ENCODE measurements at places on chromosomes 4 and X.

DNA sequence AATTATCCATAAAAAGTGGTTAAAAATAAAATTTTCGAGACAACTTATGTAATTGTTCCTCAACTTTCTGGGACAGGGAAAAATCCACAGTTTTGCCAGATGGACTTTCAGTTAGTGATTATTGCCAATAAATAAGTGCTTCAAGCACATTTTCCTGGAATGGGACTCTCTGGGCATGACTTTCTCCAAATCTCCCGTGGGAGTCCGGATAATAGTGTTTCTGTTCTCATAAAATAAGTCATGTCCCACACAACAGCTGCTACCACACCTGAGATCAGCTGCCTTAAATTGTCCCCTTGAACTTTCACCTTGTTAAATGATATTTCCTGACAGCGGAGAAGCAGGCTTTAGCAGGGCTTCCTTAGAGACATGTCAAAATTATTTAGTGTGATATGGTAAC is 133.4 kb upstream of the NAP1L5 start:
- H3K27me3 ChIP-seq: no peaks in the 10 kb centered on the region
- peaks cover 7% of the 10 kb centered on the region for H3K36me3 ChIP-seq
- no peaks in the 10 kb centered on the region for H3K4me1 ChIP-seq

DNA sequence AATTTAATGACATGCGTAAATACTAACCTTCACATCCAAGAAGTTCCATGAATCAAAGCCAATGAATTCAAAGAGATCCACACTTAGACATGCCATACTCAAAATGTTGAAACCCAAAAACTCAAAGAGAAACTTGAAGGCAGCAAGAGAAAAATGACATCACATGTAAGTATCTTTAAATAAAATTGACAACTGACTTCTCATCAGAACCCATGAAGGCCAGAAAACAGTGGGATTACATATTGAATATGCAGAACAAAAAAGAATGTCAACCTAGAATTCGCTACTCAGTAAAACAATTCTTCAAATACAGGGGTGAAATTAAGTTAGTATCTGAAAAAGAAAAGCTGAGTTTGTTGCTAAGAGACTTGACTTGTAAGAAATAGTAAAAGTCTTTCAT is 953.9 kb upstream of the HS3ST1 start:
- H3K36me3 ChIP-seq: no peaks in the 10 kb centered on the region
- no peak overlapping the region for H3K4me3 ChIP-seq
- no peak for DNase-seq
- H3K27me3 ChIP-seq: no peaks in the 10 kb centered on the region
- no peaks in the 10 kb centered on the region for H3K4me1 ChIP-seq

DNA sequence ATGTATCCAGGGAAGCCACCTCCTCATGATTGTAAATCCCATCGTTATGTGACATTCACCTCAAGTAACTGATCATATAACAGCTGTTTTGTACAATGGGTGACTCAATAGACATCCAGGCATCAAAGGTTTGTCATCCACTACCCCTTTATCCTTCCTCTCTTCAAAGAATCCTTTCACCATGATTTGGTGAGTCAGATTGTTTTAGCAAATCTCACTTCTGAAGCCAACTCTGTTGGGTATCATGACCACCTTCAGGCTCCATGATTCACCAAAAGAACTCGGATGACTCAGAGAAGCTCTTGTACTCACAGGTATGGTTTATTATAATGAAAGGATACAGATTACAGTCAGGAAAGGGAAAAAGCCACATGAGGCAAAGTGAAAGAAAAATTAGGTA is 132.1 kb downstream of the PWWP3B start:
- no peaks in the 10 kb centered on the region for H3K27me3 ChIP-seq
- H3K4me3 ChIP-seq: no peak overlapping the region
- no peak for DNase-seq
- peaks cover 2% of the 10 kb centered on the region for H3K4me1 ChIP-seq

GRCh38 chrX:111168314-111168713 is 72.3 kb downstream of the PAK3 start:
- no peak overlapping the region for H3K4me3 ChIP-seq
- no peak overlapping the region for H3K27ac ChIP-seq
- H3K4me1 ChIP-seq: peaks cover 3% of the 10 kb centered on the region
- H3K36me3 ChIP-seq: no peaks in the 10 kb centered on the region
- DNase-seq: no peak

GRCh38 chr4:10021653-10022023 is 341 bp upstream of the SLC2A9 start:
- H3K27ac ChIP-seq: no peak overlapping the region
- H3K4me1 ChIP-seq: peaks cover 30% of the 10 kb centered on the region
- no peaks in the 10 kb centered on the region for H3K36me3 ChIP-seq
- no peak overlapping the region for H3K4me3 ChIP-seq

GRCh38 chr4:11929080-11929479 is 500.4 kb upstream of the HS3ST1 start:
- H3K27ac ChIP-seq: no peak overlapping the region
- DNase-seq: no peak
- H3K36me3 ChIP-seq: no peaks in the 10 kb centered on the region
- no peaks in the 10 kb centered on the region for H3K4me1 ChIP-seq
- H3K4me3 ChIP-seq: no peak overlapping the region
- peaks cover 1% of the 10 kb centered on the region for H3K27me3 ChIP-seq

DNA sequence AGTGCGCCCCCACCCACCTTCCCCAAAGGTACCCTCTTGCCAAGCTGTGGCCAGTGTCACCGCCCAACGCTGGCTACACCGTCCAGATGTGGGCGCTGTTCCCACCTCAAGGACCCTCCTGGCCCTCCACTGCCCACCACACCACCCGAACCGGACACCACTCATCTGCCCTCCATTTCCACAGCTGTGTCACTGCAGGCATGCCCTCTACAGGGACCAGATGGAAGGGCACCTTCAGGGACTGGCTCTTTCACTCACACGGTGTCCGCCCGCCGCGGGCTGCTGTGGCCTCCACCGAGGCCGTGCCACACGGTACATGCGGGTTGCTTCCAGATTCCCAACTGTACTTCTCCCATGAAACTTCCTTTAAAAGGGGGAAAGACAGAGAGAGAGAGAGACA is 87.7 kb downstream of the FAM53A start:
- H3K27me3 ChIP-seq: peaks cover 6% of the 10 kb centered on the region
- H3K27ac ChIP-seq: no peak overlapping the region
- H3K4me3 ChIP-seq: no peak overlapping the region
- DNase-seq: no peak
- H3K36me3 ChIP-seq: no peaks in the 10 kb centered on the region

DNA sequence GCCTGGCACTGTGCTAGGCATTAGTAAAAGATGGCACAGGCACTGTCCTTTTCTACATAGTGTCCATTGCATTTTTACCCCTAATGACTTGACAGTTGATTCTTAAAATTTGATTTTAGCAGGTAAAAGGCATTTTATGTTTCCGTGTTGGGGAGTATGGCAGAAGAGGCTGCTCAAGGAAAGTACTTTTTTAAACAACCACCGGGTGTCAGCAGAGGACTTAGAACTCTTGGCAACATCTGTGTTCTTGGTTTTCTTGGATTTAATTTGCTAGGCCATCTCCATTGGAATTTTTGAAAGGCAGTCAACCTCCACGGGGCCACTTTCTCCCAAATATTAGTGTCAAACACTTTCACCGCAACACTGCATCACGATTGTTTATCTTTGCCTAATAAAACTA is 102.9 kb downstream of the TSPAN7 start:
- H3K27me3 ChIP-seq: peaks cover 7% of the 10 kb centered on the region
- no peak overlapping the region for H3K27ac ChIP-seq
- no peaks in the 10 kb centered on the region for H3K36me3 ChIP-seq
- DNase-seq: no peak

DNA sequence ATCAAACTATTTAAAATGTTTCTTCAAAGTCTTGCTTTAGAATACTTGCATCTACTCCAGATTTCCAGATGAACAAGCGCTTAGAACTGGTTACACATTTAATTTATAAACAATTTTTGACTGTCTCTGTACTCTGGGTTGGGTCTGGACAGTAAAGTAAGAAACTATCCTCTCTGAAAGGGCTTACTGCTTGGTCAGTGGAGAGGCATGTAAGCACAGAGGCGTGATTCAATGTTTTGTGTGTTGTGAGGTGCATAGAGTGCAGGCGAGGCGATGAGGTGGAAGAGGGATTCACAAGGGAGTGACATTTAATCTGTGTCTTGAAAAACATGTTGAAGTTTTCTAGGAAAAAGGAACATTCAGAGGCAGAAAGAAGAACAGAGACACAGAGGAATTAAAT is 231.4 kb downstream of the VEGFC start:
- peaks cover 11% of the 10 kb centered on the region for H3K27me3 ChIP-seq
- H3K36me3 ChIP-seq: no peaks in the 10 kb centered on the region
- peaks cover 2% of the 10 kb centered on the region for H3K4me1 ChIP-seq
- DNase-seq: no peak
- no peak overlapping the region for H3K4me3 ChIP-seq
- no peak overlapping the region for H3K27ac ChIP-seq

DNA sequence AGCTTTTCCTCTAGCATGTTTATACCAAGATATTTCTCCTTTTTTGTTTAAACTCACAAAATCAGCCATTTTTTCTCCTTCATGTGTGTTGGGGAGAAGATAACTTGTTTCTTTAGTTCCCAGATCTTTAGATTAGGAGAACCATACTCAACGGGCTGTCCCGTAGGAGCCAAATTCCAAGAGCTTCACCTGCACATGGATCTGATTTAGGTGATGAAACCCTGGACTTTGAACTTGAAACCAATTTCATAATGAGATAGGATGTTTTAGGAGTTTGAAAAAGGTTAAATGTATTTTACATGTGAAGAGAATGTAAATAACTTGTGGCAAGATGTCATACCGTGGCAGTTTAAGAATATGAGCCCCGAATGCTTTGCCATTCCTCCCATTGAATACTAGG is 280.0 kb upstream of the PCDH18 start:
- H3K4me1 ChIP-seq: no peaks in the 10 kb centered on the region
- no peak for DNase-seq
- H3K36me3 ChIP-seq: no peaks in the 10 kb centered on the region
- H3K4me3 ChIP-seq: no peak overlapping the region
- H3K27ac ChIP-seq: no peak overlapping the region
- no peaks in the 10 kb centered on the region for H3K27me3 ChIP-seq

- H3K4me1 ChIP-seq: peaks cover 13% of the 10 kb centered on the region
- no peaks in the 10 kb centered on the region for H3K27me3 ChIP-seq
- H3K36me3 ChIP-seq: no peaks in the 10 kb centered on the region
- no peak for DNase-seq
- H3K4me3 ChIP-seq: peak overlapping the region; percentile 32
Measured at GRCh38 chr4:173367285-173367684, 3.5 kb upstream of the SAP30 start.

- H3K4me1 ChIP-seq: peaks cover 16% of the 10 kb centered on the region
- no peak overlapping the region for H3K27ac ChIP-seq
- no peaks in the 10 kb centered on the region for H3K27me3 ChIP-seq
- peaks cover 1% of the 10 kb centered on the region for H3K36me3 ChIP-seq
- no peak for DNase-seq
Measured at GRCh38 chr4:136931781-136932180, 600.5 kb downstream of the PCDH18 start.

GRCh38 chr4:153421941-153422340 is 44.2 kb upstream of the TMEM131L start:
- peaks cover 6% of the 10 kb centered on the region for H3K4me1 ChIP-seq
- no peaks in the 10 kb centered on the region for H3K27me3 ChIP-seq
- H3K36me3 ChIP-seq: no peaks in the 10 kb centered on the region
- DNase-seq: no peak

- DNase-seq: no peak
- H3K4me3 ChIP-seq: no peak overlapping the region
- H3K36me3 ChIP-seq: peaks cover 2% of the 10 kb centered on the region
- peaks cover 47% of the 10 kb centered on the region for H3K4me1 ChIP-seq
Measured at GRCh38 chrX:98607739-98608138, 1724.0 kb downstream of the RPA4 start.

All from mesothelial cell of epicardium (in vitro differentiated cells).